ENCODE measurements at places on chromosomes 2 and 18.
A peak's percentile ranks its signal among the peaks of the same experiment; 100 is the strongest.

GRCh38 chr2:233419602-233420391 is 65.5 kb downstream of the DGKD start:
- DNase-seq = no peak

DNA sequence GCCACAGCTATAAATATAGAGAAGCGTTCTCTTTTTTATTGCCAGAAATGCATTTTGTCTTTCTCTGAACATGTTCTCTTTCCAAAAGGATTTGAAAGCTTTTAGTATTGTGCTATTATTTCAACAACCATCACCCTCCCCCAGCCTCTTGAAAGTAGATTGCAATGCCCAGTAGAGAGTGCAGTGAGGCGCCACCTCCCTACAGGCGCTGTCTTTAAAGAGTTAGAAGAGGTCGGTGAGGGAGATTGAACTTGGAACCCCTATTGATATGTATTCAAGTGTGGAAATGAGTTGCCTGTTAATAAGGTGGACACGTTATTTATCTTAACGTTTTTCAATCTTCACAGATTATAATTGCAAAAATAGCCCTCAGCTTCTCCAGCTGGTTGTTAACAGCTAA is 360.3 kb downstream of the LRP1B start:
- no peak for DNase-seq

DNA sequence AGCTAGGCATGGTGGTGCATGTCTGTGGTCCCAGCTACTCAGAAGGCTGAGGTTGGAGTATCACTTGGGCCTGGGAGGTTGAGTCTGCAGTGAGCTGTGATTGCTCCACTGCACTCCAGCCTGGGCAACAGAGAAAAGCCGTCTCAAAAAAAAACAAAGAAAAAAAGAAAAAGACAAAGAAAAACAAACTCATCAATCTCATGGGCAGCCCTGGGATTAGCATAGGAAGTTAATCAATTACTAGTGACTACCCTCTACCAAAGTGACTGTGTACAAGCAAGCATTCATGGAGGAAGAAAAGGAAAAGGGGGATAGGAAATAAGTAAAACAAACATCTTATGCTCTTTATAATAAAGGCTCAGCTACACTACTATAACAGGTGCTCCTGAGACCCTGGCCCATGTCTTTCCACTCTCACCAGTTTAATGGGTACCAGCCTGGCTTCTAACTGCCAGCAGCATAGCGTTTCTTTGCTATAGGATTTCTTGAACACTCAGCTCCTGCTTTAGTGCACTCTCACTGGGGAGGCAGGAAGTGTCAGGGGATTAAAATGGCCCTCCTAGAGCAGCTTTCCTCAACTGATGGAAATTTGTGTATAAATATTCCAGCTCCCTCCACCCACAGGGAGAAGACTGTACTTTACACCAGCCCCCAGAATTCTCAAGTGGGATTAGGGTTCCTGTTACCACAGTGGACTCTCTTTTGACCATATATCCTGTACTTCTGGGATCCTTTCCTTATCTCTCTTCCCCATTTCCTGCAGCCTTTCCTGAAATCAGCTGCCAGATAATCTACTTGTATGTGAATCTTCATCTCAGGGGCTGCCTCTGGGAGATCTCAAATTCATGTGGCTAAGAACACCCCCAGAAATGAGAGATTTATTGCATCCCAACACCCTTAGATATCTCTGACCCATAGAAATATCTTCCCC is 91.3 kb upstream of the GLS start:
- DNase-seq = no peak

DNA sequence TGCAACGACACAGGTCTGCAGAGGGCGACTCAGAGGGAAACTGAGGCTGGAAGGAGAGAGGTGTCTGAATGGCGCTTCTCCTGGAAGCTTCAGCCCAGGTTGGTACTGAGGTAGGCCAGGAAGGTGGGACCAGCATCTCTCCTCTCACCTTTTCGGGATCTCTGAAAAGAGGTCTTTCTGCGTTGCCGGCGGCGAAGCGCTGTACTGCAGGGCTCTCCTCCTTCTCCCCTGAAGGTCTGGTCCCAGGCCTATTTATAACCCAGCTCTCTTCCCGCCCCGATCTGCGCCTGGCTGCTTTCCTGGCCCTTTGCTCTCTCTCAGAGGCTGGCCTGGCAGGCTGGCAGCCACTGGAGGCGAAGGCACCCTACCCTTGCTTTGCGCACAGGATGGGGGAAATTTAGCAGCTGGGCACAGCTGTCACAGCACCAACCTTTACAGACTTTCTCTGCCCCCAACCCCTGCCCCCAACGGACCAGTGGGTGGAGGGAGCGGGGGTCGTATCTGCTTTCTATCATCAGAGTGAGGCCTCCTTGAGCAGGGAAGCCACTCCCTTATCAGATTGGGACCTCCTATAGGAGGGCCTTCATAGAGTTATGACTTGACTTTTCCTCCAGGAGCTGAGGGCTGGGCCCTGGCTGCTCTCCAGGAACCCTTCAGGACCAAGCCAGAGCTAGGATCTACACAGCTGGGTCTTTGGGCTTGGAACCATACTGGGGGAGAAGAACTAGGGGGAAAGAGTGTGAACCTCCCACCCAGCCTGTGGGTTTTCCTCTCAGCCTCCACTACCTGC is 1.1 kb downstream of the DYSF start:
- DNase-seq = no peak

DNA sequence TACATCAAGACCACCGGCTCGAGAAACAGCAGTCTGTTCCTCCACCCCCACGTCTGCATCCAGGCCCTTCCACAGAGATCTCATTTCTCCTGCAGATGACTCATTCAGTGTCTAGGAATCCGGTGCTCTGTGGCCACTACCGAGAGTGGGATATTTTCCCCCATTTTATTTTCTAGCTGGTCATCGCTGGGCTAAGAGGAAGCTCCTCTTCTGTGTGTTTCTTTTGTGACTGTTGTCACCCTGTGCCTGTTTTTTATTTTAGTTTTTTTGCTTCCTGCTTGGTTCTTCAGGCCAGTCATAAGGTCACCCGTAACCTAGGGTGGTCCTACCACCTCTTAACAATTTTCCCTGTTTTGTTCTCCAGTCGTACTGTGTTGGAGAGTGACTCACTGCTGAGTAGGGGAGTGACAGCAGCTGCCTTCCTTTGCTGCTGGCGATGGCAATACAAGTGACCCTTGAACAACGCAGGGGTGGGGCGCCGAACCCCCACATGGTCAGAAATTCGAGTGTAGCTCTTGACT is 6.7 kb downstream of the RAMP1 start:
- DNase-seq = no peak

- DNase-seq = no peak
These were observed 1184.9 kb upstream of the ACVR2A start for GRCh38 chr2:146659976-146660375.

DNA sequence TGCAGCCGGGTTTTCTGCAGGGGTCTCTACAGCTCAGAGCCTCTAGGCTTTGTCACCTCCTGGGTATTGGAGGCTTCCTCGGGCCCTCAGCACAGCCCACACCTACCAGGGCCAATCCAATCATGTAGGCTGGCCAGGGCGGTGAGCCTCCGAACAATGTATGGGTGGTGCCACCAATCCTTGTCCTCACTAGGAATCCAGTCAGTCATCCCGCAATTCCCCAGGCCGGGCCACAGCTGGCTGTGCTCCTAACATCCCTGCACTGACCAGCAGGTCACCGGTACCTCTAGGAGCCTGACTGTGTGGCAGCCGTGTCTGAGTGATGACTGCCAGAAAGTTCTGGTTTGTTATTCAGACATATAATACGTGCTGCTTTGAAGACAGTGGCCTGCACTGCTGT is 129.4 kb downstream of the SH3RF3 start:
- no peak for DNase-seq

- DNase-seq = no peak
These were observed 43.0 kb downstream of the EFEMP1 start for GRCh38 chr2:55880416-55881143.

DNA sequence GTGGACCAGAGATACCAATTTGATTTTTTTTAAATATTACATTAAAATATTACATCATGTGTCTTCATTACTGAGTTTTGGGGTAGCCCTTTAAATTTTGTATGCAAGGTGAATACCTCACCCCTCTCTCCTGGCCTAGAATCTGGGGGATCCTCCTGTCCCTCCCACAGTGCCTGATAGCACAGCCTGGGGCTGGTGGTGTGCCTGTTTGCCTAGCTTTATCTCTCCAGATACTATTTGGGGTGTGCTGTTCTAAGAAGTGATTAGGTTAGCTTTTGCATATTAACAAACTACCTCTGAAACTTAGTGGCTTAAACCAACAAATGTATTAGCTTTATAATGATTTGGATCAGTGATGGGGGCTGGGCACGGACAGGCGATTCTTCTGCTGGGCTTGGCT is 20.7 kb upstream of the B3GNT7 start:
- no peak for DNase-seq

GRCh38 chr18:12656605-12656937 is 1.3 kb downstream of the SPIRE1 start:
- DNase-seq = no peak

DNA sequence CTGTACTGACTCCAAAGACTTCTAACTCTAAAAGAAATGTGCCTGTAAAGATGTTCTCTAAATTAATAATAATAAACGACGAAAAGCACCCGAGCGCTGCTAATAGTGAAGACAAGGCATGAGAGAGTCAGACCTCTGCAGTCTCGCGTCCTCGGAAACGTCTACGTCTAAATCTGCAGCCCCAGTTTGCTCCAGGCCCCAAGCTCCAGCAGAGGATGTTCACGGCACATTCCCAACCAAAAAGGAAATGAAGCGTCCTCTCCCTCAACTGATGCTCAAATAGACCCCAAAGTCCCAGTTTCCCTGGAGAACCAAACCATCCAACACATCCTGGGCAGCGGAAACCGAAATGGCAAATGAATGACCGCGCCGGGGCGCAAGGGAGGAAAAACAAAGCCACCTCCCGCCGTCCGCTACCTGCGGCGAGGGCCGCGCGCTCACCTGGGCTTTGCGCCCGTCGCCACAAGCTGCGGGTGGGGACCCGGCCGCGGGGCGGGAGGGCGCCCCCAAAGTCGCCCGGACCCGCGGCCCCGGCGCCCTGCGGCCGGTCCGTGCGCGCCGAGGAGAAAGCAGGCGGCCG is 47.1 kb upstream of the CCDC150 start:
- peak; percentile 64 for DNase-seq

- DNase-seq = no peak
These were observed 8.2 kb upstream of the TOGARAM2 start for GRCh38 chr2:28972778-28973335.

DNA sequence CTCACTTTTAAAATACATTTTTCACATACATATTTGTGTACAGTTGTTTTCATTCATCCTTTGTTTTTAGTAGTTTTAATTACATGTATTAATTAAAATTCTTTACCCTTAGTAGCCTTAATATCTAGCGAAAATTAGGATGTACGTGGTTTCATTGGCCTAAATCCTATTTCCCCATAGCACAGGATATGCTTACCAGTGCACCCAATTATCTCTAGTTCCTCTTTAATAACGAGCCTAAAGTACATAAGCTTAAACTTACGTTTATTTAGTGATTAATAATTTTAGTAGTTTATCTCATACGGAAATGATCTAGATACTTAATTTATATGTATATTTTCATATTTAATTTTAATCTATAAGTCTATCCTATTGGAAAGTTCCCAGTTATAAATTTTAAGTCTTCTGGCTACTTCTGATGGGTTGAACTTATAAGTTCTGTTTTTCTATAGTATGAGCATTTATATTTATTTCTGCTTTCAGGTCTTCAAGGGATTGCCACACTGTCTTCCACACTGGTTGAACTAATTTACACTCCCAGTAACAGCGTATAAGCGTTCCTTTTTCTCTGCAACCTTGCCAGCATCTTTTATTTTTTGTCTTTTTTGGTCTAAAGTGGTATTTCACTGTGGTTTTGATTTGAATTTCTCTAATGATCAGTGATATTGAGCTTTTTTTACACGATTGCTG is 21.4 kb upstream of the RUFY4 start:
- DNase-seq = no peak

- no peak for DNase-seq
These were observed 3.5 kb upstream of the B3GNT7 start for GRCh38 chr2:231391981-231392380.

DNA sequence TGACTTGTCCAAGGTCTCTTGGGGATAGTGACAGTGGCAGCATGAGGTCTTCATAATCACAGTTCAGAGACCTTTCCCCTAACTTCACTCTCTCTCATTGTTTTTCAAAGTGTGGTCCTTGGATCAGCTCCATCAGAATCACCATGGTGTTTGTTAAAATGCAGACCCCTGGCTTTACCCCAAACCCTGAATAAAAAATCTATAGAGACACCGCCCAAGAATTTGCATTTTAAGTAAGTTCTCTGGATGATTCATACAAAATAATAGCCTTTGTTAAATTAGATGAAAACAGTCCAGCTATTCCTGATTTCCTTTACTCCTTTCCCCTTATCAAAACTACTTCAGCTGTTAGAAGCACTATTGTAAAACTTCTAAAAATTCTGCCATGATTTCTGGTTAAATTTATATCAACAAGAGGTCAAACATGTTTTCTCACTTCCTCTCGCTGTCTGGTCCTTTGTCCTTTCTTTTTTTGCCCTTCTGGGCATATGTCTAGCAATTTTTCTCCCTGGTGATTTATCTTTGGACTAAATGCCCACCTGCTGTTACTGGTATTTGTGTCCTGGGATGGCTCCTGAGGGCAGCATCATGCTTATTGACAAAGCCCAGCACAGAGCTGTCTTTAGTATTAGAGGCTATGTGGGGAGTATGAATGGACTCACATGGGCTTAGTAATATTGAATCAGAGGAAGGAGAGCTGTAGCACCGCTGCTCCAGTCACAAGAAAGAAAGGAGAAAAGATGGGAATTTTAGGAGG is 63.4 kb downstream of the LHCGR start:
- no peak for DNase-seq

DNA sequence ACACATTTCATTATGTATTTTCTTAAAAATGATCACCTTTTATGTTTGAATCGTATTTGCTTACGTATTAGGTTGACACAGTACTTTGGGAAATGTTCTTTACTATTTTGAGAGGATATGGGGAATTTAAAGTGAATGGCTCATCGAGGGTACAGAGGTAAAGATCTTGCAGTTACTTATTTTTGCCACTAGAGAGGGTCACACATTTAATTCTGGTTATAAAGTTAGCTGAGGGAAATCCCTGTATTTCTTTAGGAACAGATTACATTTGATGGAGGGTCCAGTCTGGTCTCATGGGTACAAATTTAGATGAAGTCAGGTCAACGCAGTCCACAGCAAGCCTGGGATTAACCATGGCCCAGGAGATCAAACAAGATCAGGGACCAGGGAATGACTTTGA is 24.5 kb downstream of the DYNC2LI1 start:
- no peak for DNase-seq

GRCh38 chr2:9095226-9095625 is 91.7 kb upstream of the MBOAT2 start:
- no peak for DNase-seq

Data from Ammon's horn (tissue), 1 donor.